ENCODE measurements at places on chromosomes 11 and 22.

DNA sequence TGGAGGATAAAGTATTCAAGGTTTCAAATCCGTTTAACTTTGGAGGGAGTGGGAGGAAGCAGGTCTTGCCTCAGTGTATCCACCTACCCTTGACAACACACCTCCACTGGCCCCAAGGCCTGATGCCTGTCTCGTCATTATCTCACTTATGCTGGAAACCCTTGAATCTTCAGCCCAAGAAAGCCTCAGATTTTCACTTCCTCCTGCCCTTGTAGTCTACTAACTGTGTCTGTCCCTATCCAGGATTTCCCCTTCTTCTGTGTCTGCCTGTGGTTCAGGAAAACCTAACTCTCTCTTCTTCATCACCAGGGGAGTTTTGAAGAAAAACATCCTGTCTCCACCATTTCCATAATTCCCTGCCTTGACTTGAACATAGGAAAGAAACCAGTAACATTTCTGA, 56.1 kb downstream of the SYT9 start:
- no peak for DNase-seq

- peak; percentile 15 for DNase-seq
Observed at GRCh38 chr22:37784829-37785495, 22.8 kb upstream of the GCAT start.

DNA sequence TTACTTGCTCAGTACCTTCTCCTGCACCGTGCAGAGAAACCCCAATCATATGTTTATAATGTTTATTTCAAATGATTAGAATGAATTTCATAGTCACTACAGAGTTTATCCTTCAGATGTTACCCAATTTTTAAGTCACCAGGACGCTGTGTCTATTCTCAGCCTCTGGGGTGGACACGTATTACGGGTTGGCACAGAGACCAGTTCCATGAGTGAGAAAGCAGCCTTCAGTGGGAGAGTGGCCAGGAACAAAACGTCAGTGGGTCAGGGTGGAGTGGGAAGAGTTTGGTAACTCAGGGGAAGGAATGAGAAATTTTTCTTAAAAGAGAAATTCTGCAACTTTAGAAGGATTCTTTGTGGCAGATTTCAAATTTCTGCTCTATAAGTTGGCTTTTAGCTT, 77.1 kb upstream of the MTMR2 start:
- no peak for DNase-seq

GRCh38 chr22:34113381-34113780, 193.1 kb upstream of the LARGE1 start:
- DNase-seq, result no peak

DNA sequence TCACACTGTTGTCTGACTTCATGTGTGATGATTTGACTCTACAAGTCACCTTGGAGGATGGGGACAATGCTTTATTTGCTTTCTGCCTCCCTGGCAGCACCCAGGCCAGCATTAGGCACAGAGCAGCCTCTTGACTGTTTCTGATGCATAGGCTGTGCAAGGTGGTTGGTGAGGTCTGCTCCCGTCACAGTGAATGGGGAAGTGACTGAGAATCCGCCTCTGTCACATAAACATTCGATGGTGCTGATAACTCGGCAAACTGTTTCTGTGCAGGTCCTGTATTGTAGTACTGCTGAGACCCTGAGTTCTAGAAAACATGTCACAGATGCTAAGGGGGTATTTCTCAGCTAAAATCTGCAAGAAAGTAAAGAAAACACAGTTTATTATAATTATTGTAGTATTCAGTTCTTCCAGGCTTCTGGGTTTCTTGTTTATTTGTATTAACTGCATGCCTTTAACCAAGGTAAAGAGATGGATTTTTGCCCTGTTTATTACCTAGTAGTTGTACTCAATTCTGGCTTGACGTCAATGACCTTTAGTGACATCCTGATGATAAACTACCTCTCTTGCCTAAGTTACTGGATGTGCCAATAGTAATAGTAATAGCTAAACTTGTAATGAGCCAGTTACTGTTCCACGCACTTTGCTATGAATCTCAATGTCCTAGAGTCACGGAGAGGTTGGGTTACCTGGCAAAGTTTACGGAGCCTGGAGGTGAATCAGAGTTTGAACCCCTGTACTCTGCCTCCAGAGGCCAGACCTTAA, 24.8 kb upstream of the RCN1 start:
- DNase-seq, result no peak

DNA sequence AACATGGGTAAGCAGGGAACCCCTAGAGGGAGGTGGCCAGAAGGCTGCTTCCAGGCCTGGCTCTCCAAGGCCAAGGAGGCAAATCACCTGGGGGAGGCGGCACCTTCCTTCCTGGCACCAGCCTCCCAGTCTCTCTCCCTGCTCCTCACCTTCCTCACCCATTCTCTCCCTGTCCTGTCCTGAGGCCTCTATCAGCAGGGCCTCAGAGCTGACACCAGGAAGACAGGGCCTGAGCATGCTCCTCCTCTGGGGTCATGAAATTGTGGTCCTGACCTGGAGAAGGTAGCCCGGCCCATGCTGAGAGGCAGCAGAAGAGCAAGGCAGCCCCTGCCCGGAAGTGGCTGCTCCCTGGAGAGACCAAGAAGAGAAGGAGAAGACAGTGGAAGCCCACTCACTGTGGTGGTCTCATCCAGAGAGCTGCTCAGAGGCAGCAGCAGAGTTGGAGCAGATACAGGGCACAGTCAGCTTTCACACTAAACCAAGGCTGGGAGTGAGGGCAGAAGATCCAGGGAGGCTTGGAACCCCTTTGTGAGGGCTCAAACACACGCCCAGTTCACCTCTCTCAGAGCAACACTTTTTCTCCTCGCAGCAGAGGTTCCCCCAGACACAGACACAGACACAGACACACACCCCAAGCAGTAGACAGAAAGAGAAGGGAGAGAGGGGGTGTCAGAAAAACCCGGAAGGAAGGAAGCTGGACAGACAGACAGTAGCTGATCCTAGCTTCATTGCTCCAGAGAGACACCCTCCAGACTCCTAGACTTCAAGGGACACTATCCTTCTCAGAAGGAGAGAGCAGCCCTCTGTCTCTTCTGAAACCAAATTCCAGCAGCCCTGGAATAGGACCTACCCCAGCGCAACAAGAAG, 1.8 kb downstream of the BCL9L start:
- no peak for DNase-seq

- DNase-seq, result no peak
Observed at GRCh38 chr22:28017558-28017820, 98.4 kb upstream of the PITPNB start.

- DNase-seq, result no peak
Observed at GRCh38 chr11:130831506-130831905, 84.8 kb downstream of the SNX19 start.

- DNase-seq, result no peak
Observed at GRCh38 chr11:71209181-71209580, 43.2 kb downstream of the SHANK2 start.

Data from COR-L47 (cell line).